ENCODE measurements at places on chromosomes 7 and 10.

GRCh38 chr10:102152545-102152890 lies 329 bp downstream of the NOLC1 start:
- peak overlapping the region; percentile 79 for H3K4me3 ChIP-seq
- peaks cover 32% of the 10 kb centered on the region for H3K4me1 ChIP-seq
- H3K27ac ChIP-seq: peak overlapping the region; percentile 97
- H3K36me3 ChIP-seq: peaks cover 30% of the 10 kb centered on the region

DNA sequence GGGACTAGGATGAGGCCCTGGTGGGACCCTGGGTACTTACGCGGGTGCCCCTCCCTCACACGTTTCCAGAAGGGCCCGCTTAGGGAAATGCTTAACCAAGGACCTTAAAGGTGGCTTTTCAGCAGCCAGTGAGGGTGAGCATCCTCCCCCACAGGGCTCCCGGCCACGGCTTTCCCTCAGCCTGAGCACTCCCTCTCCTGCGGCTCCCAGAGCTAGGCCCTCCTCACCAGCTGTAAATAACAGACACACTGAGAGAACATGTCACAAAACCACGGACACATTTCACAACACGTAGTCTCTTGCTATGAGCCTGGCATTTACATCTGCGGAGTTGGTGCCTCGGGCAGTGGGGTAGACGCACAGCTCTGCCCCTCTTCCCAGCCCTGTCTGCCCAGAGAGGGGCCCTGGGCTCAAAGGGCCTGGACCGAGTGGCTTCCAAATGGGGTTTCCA lies 25.2 kb downstream of the GRID1 start:
- H3K36me3 ChIP-seq: no peaks in the 10 kb centered on the region
- H3K4me3 ChIP-seq: no peak overlapping the region
- no peak for DNase-seq

DNA sequence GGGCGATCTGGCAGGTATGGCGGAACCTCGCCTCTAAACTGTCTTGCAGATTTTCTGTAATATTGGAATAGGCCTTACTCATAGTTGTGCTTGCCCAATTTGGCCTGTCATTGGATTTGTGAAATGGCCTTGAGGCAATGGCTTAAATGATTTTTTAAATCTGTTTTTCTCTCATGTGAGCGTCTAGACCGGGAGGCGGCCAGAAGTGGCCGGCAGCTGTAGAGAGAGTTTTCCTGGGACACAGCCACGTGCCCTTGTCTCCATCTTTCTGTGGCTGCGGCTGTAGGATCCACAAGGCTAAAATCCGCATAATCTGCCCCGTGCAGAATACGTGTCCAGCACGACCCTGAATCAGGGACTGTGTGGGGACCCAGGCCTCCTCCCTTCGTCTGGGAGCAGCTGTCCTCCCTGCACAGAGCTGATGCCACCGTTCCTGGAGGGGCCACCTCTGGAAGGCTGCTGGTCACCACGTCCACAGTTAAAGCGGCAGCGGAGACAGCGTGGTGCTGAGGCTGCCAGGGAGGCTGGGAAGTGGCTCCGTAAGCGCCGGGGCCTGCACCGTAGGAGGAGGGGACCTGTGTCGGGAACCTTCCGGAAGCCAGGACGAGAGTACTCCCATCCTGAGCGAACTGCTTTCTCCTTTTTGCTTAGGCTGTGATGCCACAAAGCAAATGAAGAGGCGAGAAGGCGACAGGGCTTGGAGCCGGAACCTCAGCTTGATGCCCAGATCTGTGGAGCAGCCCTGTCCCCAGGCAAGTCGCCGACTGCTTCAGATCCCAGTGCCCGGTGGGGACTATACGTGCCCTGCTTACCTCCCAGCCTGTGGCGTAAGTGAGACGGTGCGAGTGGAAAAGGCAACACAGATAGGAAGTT lies 99.8 kb downstream of the DYNC2I1 start:
- DNase-seq: no peak
- peaks cover 17% of the 10 kb centered on the region for H3K4me1 ChIP-seq
- no peaks in the 10 kb centered on the region for H3K27me3 ChIP-seq
- no peak overlapping the region for H3K4me3 ChIP-seq
- no peak overlapping the region for H3K27ac ChIP-seq

GRCh38 chr10:35462491-35462934 lies 126.2 kb downstream of the CCNY start:
- H3K4me3 ChIP-seq: peak overlapping the region; percentile 0
- peaks cover 44% of the 10 kb centered on the region for H3K4me1 ChIP-seq
- no peaks in the 10 kb centered on the region for H3K27me3 ChIP-seq
- DNase-seq: no peak
- H3K27ac ChIP-seq: no peak overlapping the region
- H3K36me3 ChIP-seq: no peaks in the 10 kb centered on the region

DNA sequence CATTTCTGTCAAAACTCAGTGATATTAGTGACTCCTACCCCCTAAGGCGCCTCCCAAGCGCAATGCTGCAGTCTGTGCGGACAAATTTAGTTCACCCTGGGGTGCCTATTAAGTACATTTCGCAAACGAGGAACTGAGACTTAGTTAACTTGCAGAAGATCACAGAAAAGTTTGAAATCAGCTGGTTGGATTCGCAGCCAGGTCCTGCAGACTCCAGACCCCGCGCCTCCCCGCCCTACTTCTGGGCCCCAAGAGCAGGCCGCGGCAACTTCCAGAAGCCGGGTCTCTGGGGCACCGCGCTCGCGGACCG lies 588 bp downstream of the CYREN start:
- peak overlapping the region; percentile 70 for H3K4me3 ChIP-seq
- DNase-seq: no peak
- peak overlapping the region; percentile 94 for H3K27ac ChIP-seq
- H3K36me3 ChIP-seq: peaks cover 23% of the 10 kb centered on the region
- H3K4me1 ChIP-seq: peaks cover 25% of the 10 kb centered on the region
- no peaks in the 10 kb centered on the region for H3K27me3 ChIP-seq

- DNase-seq: no peak
- no peaks in the 10 kb centered on the region for H3K36me3 ChIP-seq
- H3K4me3 ChIP-seq: no peak overlapping the region
- H3K4me1 ChIP-seq: no peaks in the 10 kb centered on the region
- H3K27me3 ChIP-seq: no peaks in the 10 kb centered on the region
These were observed 391.8 kb upstream of the ETV1 start for GRCh38 chr7:14381306-14381705.

GRCh38 chr10:75722609-75723008 lies 291.2 kb downstream of the LRMDA start:
- no peaks in the 10 kb centered on the region for H3K27me3 ChIP-seq
- no peaks in the 10 kb centered on the region for H3K4me1 ChIP-seq
- H3K4me3 ChIP-seq: no peak overlapping the region
- no peak for DNase-seq

GRCh38 chr10:100565206-100565985 lies 29.7 kb downstream of the HIF1AN start:
- no peak overlapping the region for H3K4me3 ChIP-seq
- no peak for DNase-seq
- H3K27ac ChIP-seq: no peak overlapping the region
- H3K27me3 ChIP-seq: peaks cover 25% of the 10 kb centered on the region
- H3K36me3 ChIP-seq: no peaks in the 10 kb centered on the region
- H3K4me1 ChIP-seq: peaks cover 14% of the 10 kb centered on the region

DNA sequence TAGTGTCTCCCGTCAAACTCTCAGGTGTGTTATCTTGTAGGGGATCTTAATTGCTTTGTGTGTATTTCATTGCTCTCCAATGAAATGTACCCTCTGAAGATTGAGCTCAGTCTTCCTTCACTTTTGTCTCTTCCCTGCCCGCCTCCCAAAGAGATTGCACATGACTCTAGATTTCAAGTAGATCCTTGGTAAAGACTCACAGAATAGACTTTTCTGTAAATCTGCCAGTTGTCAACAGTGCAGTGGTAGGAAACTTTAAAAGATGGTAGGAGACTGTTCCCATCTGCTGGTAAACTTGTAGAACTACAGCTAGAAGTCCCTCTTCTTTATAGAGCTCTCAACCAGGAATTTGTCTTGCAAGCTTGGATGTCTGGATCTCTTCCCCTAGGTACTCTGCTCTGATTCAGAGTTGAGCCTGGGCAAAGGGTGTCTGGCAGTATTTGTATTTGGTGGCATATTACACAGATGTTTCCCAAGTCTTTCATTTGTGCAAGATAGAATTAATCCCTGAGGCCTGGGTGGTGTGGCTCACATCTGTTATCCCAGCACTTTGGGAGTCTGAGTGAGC lies 9.6 kb downstream of the CCL26 start:
- DNase-seq: peak; percentile 53
- H3K27ac ChIP-seq: no peak overlapping the region
- no peaks in the 10 kb centered on the region for H3K27me3 ChIP-seq
- H3K4me3 ChIP-seq: no peak overlapping the region
- no peaks in the 10 kb centered on the region for H3K4me1 ChIP-seq

GRCh38 chr10:104483582-104483981 lies 129.9 kb downstream of the CFAP58 start:
- no peak overlapping the region for H3K27ac ChIP-seq
- no peaks in the 10 kb centered on the region for H3K36me3 ChIP-seq
- H3K4me1 ChIP-seq: no peaks in the 10 kb centered on the region
- no peak overlapping the region for H3K4me3 ChIP-seq

DNA sequence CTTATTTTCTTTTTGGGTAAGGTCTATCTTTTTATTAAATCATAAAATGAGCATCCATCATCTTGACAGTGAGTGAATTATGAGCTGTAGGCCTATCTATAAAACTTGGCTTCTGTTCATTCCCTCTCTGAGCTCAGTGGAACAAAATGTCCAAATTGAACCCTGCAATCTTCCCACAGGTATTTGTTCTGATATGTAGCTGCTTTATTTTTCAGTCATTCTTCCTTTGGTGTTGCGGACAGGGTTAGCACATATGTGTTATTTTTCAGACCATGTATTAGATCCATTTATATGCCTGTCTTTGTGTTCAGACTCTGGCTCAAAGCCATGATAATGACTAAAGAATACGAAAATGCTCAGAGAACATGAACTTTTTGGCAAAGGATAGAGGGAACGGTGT lies 201.6 kb upstream of the KIAA1217 start:
- no peaks in the 10 kb centered on the region for H3K4me1 ChIP-seq
- no peaks in the 10 kb centered on the region for H3K27me3 ChIP-seq
- no peak overlapping the region for H3K27ac ChIP-seq
- DNase-seq: no peak
- no peaks in the 10 kb centered on the region for H3K36me3 ChIP-seq
- no peak overlapping the region for H3K4me3 ChIP-seq

DNA sequence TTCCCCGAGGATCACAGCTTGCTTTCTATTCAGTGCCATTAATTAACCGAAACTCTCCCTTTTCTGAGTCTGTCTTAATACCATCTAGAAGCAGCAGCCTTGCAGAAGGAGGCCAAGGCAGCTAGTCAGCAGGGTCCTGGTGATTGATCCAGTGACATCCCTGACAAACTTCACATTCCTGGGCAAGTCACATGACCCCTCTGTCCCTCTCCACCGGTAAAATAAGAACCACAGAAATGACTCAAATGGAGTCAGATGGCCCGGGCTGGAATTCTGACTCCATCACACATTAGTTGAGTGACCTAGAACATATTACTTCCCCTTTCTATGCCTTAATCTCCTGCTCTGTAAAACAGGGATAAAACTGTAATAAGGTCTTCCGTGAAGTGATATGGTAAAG lies 17.2 kb upstream of the ACSL5 start:
- no peaks in the 10 kb centered on the region for H3K4me1 ChIP-seq
- H3K36me3 ChIP-seq: no peaks in the 10 kb centered on the region
- H3K4me3 ChIP-seq: no peak overlapping the region
- H3K27me3 ChIP-seq: no peaks in the 10 kb centered on the region
- DNase-seq: no peak

- H3K27ac ChIP-seq: no peak within 1 kb of the TSS
- peaks cover 15% of the 10 kb centered on the region for H3K27me3 ChIP-seq
- H3K4me1 ChIP-seq: no peaks in the 10 kb centered on the region
- H3K4me3 ChIP-seq: no peak within 1 kb of the TSS
- DNase-seq: no peak
These were observed at the start of gene PLXDC2 for GRCh38 chr10:19816411-19817230. Gene PLXDC2, plus strand, starts transcription at chr10:19816432.

DNA sequence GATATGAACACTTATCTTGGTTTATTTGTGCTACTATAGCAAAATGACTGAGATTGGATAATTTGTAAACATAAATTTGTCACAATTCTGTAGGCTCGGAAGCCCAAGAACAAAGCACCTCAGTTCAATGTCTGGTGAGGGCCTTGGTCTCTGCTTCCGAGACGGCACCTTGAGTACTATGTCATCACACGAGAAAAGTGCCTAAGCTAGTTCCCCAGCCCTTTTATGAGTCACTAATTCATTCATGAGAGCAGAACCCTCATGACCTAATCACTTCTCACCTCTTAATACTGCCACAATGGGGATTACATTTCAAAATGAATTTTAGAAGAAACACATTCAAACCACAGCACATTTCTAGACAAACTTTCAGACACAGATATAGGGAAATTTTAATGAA lies 52.0 kb upstream of the PRSS1 start:
- H3K27ac ChIP-seq: no peak overlapping the region
- no peaks in the 10 kb centered on the region for H3K36me3 ChIP-seq
- H3K27me3 ChIP-seq: no peaks in the 10 kb centered on the region

GRCh38 chr7:137961200-137962177 lies 40.4 kb downstream of the CREB3L2 start:
- peaks cover 2% of the 10 kb centered on the region for H3K36me3 ChIP-seq
- H3K4me1 ChIP-seq: no peaks in the 10 kb centered on the region
- DNase-seq: no peak
- H3K27ac ChIP-seq: no peak overlapping the region
- no peak overlapping the region for H3K4me3 ChIP-seq
- H3K27me3 ChIP-seq: no peaks in the 10 kb centered on the region

DNA sequence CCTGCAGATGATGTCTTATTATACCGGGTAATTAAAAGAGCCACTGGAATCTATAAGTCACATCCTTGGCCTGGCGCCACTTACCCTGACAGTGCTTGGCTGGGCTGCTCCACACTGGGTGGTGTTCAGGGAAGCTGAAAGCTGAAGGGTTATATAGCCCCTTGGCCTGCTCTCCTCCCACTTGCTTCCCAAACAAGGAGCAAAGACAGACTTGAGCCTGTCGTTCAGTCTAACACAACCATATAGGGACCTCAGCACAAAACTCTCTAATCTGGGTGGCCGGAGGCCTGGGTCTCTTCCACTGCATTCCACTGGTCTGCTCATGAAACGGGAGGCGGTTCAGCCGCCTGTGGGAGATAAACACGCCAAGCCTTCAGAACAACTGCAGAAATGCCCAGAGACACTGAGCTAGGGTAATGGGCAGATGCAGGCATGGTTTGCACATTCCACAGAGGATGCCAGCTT lies at the start of gene ACTA2:
Gene ACTA2 (minus strand): TSS at position 127 of the 465 bp plus-strand sequence. CDS start 3,843 bp downstream, outside the sequence.
- H3K4me1 ChIP-seq: no peaks in the 10 kb centered on the region
- no peak within 1 kb of the TSS for H3K27ac ChIP-seq
- no peaks in the 10 kb centered on the region for H3K27me3 ChIP-seq

DNA sequence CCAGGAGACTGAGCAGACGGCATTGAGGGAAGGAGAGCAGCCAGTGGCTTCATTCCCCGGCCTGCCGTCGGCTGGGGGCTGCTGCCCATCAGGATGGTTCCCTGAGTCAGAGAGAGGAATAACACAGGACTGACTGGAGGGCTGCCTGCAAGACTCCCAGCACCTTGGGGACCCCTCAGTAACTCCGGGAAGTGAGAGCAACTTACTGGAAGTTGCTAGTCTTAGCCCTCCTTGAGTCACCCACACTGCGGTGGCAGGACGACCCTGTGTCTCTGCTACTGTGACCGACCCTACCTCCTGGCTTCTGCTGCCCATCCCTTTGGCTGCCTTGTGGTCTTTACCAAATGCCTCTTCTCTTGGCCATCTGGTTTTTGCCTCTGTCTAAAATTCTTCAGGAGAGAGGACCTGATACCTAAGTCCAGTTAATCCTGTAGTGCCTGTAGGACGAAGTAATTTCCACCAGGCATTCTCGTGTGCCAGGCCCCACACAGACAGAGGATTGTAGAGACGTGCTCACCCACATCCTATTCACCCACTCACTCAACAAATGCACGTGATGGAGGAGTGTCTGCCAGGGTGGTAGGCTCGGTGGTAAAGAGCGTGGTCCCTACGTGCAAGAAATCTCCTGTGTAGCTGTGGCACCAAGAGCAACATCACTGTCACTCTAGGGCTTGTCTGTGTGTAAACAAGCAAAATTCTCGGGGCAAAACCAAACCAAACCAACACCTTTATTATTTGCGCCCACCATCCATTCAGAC lies 156.5 kb downstream of the PRKCQ start:
- no peak overlapping the region for H3K27ac ChIP-seq
- DNase-seq: no peak

Data from CD4-positive, CD25-positive, alpha-beta regulatory T cell (primary cell).